Stimulated activated CD4-positive, alpha-beta T cell treated with anti-CD3 and anti-CD28 coated beads, Interleukin-4, amount 100 ng/mL, for 4 hours (primary cell): ENCODE measurements at places on chromosomes 7 and 10.

GRCh38 chr7:39958038-39958437 lies 8.0 kb downstream of the CDK13 start:
- DNase-seq, result no peak

- DNase-seq, result no peak
Observed at GRCh38 chr10:72315054-72315453, 39.7 kb downstream of the DNAJB12 start.

- DNase-seq, result no peak
Observed at GRCh38 chr10:113982769-113983168, 60.9 kb upstream of the ADRB1 start.

GRCh38 chr10:52465202-52465601 lies 151.1 kb downstream of the DKK1 start:
- DNase-seq, result no peak

DNA sequence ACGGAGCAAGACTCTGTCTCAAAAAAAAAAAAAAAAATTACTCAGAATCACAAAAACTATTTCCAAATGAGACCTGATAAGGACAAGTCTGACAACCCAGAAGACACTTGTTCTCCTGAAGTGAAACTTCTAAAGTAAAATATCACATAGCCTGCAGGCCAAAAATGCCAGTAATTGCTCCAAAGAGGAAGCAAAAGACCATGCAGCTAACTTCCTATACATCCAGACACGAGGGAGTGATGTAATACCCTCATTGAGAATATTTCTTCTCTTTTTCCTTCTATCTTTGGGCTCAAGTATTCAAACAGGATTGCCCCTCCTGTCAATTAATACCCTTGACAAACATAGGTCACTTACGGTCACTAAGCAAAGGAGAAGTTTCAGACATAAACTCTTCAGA lies 31.2 kb downstream of the ARMH3 start:
- no peak for DNase-seq

GRCh38 chr10:130745821-130746220 lies 565.7 kb downstream of the TCERG1L start:
- no peak for DNase-seq

GRCh38 chr10:88889559-88890337 lies 9.7 kb downstream of the STAMBPL1 start:
- DNase-seq, result no peak

- DNase-seq, result no peak
Observed at GRCh38 chr7:118878336-118878735, 653.8 kb downstream of the ANKRD7 start.

DNA sequence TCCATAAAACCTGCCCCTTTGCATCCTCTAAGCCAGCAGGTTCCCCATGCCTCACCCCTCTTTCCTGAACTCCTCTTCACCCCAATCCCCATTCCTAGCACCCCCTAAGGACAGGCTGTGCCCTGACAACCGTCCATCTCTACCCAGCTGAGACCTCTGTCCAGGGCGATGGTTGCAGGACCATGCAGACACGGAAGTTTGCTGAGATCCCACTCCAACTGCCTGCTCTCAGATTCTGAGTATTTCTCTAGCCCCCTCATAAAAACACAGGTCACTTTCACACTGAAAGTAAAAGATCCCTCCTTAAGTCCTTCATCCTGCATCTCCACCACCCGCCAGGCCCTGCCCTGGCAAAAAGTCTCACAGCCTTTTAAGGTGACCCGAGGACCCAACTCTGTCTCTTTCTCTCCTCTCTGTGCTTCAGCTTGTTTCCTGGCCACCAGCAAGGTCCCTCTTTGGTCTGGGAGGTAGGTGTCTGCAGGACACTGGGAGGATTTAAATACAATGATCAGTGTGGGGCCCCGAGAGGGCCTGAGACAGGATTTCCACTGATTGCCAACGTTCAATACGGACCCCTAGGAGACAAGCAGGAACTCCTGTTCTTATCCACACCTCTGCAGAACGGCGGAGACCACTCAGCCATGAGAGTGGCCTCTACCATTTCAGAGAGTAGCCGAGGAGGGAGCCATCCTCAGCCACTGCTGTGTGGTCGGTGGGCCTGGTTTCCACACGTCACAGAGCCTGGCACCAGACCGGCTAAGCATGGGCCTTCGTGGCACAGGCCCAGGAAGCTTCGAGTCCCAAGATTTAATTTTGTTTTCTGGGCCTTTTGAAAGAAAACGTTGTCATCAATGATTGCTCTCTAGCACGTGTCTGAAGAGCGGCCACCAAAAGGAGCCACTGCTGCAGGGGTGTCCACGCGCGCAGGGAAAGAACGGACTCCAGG lies 27.9 kb downstream of the CALML3 start:
- no peak for DNase-seq

DNA sequence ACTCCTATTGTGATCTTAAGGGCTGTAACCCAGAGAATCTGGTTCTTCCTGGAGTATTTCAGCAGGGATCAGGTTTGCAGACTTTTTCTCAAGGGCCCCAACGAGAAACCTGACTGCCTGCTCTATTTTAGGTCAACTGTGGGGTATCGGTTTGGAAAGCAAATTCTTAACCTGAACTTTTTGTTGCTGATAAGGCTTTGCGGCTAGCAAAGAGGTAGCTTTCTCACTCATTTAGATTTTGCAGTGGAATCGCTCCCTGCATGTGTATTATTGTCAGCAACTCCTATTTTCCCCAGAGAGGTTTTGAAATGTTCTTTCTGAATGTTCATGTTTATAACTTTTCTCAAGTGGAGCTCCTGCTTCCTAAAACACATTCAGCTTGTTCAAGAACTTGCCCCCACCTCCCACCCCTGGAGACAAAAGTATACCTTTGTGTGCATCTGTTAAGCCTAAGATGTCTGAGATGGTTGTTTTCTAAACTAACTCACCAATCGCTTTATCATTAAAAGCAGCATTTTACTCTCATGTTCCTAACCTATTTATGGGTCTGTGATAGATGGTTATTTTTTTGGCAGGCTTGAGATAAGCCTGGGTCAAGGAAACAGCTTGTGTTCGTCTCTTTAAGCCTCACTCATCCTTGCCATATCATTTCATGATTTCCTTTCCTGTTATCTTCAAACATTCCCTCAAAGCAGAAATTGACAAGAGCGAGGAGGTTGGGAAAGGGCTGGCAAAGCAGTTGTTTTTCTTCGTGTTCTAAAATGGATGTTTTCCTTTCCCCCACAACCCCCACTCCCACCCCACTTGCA lies 129.8 kb downstream of the BAMBI start:
- DNase-seq, result no peak

- DNase-seq, result no peak
Observed at GRCh38 chr10:98469001-98469931, 22.5 kb upstream of the HPS1 start.

- DNase-seq, result no peak
Observed at GRCh38 chr7:90705391-90706071, 109.4 kb downstream of the CDK14 start.

DNA sequence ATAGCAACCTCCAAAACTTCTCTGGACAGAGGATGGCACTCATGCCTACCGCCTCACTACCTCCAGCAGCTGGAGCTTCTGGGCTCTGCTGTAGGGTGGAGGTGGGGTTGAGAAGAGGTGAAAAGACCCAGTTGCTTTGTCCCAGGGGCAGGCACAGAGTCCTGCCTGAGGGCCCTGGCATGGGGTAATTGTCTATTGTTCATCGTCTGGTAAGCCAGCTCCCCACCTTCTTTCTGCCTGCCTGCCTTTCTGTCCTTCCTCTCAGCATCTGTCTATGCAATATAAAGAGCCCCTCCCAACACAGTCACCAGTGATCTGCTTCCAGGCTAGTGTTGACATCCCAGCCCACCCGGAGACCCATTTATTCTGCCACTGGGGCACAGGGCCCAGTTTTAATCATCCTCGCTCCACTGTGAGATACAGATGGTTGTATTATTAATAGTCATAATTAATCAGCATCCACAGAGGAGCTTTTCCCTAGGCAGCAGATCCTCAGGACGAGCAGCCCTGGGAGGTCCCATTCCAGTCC lies 39.0 kb downstream of the ZMIZ1 start:
- DNase-seq, result no peak

GRCh38 chr7:2331707-2332106 lies 17.5 kb upstream of the SNX8 start:
- no peak for DNase-seq

GRCh38 chr7:78993341-78993740 lies 460.1 kb downstream of the MAGI2 start:
- no peak for DNase-seq

GRCh38 chr7:91046322-91047089 lies 217.7 kb upstream of the FZD1 start:
- DNase-seq, result no peak

DNA sequence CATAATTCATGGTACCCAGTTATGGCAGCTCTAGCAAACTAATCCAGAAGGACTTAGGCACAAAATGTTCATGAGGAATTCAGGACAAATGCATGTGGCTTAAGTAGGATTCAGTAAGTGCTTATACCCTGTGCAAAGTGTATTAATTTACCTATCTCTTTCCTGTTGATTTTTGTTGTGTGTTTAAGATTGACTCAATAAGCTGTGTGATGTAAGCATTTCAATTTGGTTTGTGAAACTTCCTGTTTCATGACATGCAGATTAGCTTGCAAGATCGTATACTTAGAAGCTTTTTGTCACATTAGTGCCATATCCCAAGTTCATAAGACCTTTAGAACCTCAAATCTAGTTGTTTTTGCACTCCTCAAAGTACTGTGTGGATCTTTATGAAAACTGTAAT lies 416.7 kb downstream of the ARL4A start:
- DNase-seq, result no peak

DNA sequence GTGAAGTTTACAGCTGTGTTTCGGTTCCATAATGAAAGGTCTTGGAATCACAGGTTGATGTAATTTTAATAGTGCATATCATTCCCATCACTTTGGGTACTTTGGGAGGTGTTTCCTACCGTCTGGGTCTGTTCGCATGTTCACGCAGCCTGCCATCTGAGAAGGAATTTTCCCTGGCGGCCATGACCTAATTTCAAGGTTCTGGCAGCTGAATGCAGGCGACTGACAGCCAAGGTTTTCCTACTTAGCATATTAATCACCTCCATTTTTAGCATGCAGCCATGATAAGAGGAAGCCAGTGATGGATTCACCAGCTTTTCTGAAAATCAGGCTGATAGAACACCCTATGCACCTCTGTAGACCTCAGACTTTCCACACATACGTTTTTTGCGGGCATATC lies 319.1 kb upstream of the TMEM229A start:
- no peak for DNase-seq

- DNase-seq, result no peak
Observed at GRCh38 chr10:33145451-33146188, 187.6 kb upstream of the ITGB1 start.

DNA sequence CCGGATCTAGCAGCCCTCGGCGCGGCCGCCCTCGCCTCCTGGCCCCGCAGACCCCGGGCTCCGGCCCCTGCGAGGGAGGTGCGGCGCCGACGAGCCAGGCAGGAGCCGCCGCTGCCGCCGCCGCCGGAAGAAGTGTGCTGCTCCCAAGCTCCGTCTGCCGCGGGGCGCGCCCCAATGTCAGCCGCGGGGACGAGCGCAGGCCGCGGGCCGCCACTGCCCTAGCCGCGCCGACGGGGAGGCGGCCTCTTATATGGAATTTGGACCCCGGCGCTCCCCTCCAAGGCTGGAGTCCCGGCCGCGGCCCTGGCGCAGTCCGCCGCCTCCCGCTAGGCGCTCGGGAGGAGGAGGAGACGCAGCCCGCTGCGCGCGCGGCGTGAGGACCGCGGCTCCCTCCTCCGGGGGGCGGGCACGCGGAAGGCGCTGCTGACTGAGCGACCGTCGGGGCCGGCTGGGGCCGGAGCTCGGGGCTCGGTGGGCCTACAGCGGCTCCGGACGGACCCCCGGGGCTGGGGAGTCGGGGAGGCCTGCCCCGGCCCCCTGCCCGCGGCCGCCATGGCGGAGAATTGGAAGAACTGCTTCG lies at the start of gene TRIM8:
Gene TRIM8 (plus strand): TSS at position 414 of the 580 bp plus-strand sequence. CDS start 139 bp downstream, at position 553.
- DNase-seq, result peak; percentile 63

DNA sequence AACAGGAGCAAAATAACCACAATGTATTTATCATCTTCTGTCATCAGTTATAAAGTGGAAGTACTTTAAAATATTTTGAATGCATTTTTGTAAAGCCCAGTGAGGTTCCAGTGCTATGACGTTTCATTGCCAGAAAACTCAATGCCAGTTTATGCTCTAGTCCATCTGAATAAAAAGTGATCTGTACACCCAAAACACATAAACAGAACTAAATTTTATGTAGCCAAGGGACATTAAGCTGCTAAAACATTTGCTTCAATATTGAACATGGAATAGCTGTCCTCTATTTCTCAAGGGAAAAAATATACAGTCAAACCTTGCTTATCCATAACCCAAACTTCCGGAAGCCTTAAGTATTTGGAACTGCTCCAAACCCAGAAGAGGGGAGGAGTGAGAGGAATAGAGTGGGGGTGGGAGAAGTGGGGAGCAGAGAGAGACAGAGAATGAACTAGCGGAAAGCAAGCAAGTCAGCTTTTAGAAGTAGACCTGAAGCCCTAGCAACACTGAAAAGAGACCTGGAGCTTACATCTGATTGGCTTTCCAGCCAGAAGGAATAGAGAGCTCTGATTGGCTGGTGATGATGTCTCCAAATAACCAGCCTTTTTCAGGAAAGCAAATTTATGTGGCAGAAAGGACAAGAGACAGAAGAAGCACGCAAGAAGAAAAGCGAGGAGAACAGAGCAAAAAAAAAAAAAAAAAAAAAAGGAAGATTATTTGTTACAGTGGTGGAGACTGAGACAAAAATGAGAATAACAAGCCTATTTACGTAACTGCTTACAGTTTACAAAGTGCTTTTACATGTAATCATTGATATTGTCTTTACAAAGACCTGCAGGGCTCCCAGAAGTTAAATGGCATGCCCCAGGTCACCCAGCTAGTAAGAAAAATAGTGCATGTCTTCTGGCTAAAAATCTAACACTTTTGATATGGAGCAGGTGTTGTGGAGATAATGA lies 196.0 kb downstream of the RNLS start:
- DNase-seq, result no peak

GRCh38 chr10:1358860-1359625 lies 302.9 kb downstream of the WDR37 start:
- peak; percentile 9 for DNase-seq

DNA sequence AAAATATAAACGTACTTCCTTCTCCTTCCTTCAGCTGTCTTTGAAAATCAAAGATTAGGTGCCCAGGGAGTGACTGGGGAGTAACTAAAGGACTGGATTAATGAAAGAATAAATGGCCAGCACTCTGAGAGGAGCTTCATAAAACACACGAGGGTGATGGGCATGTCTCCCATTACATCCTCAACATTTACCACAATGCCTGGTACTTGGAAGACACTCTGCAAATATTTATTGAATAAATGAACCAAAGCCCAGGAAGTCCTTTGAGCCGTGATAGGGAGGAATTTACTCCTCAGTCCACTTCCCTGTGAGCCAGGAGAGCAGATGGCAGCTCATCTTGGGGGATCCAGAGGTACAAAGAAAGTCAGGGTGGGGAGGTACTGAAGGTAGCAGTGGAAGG lies 96.3 kb downstream of the RAB11FIP2 start:
- DNase-seq, result no peak

GRCh38 chr10:89846281-89846630 lies 144.9 kb downstream of the KIF20B start:
- no peak for DNase-seq

DNA sequence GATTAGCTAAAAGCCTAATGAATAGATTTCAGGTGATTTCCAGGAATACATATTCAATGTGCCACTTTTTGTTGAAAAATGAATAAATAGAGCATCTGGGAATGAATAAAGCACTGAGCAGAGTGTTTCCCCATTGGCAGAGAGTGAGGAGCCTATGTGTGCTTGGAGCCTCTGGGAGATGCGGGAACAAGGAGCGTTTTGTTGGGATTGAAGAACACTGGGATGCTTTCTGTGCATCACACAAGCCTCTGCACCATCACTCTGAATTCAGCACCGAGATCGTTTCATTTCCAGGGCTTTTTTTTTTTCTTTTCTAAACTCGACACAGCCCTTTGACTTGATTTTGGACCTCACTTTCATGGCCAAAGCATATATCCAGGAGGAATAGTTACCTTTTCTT lies 111.4 kb downstream of the BAMBI start:
- DNase-seq, result no peak
